CD4-positive, alpha-beta T cell treated with Interleukin-15 for 1 hour (primary cell): ENCODE measurements at places on chromosomes 4 and X.
A peak's percentile ranks its signal among the peaks of the same experiment; 100 is the strongest.

- DNase-seq: no peak
Measured at GRCh38 chrX:16772460-16772859, 13.8 kb upstream of the TXLNG start.

GRCh38 chr4:74499986-74500781 is 55.2 kb downstream of the AREG start:
- DNase-seq: no peak

GRCh38 chrX:118589227-118589626 is 93.6 kb downstream of the DOCK11 start:
- DNase-seq: no peak

- peak; percentile 51 for DNase-seq
Measured at GRCh38 chr4:40630335-40631021, 814 bp upstream of the RBM47 start.

DNA sequence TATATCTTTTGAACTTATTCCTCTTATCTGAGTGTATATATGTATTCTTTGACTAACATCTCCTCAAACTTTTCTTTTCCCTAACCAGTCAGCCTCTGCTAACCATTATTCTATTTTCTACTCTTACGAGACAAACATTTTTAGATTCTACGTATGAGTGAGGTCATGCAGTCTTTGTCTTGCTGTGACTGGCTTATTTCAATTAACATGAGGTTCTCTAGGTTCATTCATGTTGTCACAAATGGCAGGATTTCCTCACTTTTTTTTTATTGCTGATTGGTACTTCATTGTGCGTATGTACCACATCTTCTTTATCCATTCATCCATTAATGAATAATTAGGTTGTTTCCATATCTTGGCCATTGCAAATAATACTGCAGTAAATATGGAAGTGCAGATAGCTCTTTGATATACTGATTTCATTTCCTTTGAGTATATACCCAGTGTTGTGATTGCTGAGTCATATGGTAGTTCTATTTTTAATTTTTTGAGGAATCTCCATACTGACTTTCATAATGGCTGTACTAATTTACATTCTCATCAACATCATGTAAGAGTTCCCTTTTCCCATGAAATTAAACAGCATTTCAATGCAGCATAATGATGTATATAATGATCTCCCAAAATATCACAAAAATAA is 80.1 kb downstream of the HS3ST1 start:
- no peak for DNase-seq

DNA sequence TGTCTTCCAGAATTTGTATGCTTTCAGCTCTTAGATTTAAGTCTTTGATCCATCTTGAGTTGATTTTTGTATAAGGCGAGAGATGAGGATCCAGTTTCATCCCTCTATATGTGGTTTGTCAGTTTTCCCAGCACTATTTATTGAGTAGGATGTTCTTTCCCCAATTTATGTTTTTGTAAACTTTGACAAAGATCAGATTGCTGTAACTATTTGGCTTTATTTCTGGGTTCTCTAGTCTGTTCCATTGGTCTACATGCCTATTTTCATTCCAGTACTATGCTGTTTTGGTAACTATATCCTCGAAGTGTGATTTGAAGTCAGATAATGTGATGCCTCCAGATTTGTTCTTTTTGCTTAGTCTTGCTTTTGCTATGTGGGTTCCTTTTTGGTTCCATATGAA is 60.7 kb downstream of the IL15 start:
- DNase-seq: no peak

DNA sequence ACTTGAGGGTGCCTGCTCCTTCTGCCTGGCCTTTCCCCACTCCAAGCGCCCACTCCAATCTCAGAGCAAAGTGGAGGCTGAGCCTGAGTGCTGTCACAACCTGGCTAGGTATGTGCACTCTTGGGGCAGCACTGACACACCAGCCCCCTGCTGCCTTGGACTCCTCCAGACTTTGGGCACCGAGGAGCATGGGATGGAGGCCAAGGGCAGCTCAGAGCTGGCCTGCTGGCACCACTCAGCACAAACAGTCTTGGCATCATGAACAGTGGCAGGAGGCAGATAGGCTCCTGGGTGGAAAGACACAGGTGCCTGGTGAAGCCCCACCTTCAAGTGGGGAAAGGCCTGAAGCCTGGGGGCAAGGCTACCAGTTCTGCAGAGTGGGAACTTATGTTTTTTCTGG is 91.8 kb downstream of the KCNIP4 start:
- no peak for DNase-seq

DNA sequence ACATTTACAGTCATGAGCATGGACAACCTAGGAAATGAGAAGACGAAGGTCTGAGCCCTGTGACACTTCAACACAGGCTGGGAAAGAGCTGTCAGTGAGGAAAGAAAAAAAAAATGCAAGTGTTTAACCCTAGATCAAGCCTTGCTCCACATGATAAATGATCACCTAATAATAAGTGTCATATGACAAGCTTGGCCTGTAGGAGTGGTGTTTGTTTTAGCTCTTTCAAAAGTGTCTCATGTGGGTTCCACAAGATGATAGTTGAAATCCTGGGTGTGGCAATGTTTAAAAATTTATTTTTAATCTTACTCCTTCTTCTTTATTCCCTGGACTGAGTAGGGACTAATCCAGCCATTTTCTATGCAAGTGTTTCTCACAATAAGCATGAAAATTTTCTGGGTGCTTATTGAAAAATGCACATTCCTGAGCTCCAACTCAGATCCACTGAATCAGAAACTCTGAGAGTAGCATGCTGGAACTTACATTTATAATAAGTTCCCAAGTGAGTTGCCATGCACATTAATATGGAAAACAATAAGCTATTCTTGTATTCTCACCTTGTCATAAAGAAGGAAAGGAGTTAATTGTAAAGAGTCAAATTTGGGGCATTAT is 138.3 kb downstream of the AREG start:
- no peak for DNase-seq

DNA sequence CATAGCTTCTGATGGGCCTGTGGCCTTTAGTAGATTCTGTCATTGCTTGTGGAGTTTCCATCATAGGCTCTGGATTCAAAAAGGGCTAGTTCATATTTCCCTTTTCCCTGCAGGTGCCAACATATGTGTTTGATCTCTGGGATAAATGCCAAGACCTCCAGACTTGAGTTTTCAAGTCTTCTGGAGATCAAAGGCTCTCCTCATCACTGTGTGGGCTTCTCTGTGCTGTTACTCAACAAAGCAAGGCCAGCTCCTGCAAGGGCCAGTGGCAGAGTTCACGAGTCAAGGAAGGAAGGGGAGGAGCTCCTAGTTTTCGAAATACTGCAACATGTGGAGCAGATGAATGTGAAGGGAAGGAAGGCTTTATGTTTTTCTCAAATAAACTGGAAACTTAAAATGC is 62.7 kb upstream of the SCML1 start:
- DNase-seq: no peak

DNA sequence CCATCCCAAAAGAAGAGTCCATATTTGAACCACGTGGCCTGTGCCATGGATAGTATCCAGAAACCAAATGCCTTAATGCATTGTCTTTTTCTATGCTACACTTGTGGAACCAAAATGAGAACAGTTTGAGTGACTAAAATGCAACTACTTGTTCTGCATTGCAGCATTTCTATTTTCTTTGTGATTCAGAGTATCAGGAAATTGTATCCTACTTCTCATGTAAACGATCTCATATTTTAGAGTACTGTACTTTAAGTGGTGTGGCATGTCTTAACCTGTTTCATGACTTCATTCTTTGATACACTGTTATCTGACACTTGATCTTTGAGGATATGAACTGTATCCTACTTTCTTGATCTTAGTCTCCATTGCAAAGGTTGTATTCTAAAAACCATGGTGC is 167.2 kb upstream of the WDR1 start:
- no peak for DNase-seq

GRCh38 chrX:132426695-132427281 is 62.0 kb downstream of the MBNL3 start:
- DNase-seq: no peak

DNA sequence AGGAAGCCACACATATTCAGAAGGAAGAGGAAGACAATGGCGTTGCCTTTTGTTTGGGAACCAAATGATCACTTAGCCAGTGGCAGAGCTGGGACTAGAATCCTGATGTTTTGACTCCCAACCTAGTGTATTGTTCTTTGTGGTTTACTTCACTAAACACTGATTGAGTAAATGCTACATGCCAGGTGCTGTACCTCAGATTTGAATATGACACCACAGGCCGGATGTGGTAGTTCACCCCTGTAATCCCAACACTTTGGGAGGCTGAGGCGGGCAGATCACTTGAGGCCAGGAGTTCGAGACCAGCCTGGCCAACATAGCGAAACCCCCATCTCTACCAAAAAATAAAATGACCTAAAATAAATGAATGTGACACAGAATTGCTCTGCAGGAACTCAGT is 8.4 kb downstream of the NDUFA1 start:
- no peak for DNase-seq

DNA sequence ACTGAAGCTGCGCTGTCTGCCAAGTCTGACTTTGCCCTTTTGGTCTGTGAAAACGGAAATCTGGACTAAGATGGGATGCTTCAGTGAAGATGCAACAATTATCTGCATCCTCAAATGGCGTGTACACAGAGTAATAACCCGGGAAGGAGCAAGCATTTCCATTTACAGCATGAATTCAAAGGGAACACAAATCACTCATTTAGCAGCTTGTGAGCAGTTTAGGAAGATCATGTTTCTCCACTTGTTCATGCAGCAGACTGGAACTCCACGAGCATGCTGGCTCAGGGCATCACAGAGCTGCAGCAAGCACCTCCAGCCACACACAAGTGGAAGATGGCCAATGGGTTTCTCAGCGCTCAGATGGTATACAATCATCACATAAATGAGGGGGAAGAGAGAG is 175.5 kb downstream of the NLGN4X start:
- no peak for DNase-seq

- no peak for DNase-seq
Measured at GRCh38 chrX:121122332-121122731, 74.9 kb downstream of the GLUD2 start.

DNA sequence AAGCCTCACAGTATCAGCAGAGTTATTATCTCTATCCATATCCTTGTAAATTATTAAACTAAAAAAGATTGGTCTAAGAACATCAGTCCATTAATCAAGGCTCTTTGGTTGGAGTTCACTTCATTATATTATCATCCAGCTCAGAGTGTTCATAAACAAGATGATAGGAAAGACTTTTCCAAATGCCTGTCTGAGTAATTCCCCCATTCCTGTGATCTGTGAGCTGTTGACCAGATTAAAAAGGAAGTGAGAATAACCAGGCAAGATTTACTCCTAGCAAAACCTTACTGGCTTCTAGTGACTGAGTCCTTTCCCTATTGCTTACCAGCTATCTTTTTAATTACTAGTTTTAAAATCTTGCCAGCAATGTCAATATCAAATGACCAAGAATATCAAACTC is 14.9 kb downstream of the PKD2 start:
- DNase-seq: no peak

DNA sequence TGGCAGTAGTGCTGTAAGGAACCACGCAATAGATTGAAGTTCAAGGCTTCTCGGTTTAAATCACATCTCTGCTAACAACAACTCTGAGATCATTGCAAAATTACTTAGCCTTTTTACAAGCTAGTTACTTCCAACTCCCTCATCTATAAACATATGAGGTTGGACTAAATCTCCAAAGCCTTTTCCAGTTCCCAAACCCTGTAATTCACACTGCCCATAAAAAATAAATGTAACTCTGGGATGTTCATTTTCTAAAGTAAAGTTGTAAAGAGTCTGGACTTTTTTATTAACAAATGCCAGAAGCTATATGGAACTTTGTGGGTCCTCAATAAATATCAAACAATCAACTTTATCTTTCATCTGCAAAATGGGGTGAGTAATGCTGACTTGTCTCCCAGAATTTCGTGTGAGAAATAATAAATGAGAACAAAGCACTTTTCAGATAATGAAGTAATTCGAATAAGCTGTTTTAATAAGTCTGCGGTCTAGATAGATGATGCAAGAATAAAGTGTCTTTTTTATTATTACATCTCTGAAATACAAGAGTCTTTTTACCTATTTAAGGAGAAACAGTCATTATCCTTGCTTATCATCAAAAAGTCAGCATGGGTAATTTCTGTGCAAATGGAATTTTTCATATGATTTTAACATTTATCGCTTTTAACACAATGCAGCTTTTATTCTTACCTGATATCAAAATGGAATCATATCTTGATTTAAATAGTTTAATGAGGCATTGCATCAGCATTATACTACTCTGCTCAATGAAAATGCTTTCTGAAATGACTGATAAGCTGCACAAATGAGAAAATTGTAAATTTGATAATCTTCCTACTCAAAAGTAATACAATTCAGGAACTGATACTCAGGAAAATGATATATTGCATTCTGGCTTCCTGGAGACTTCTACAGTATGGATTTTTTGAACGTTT is 252.6 kb downstream of the BANK1 start:
- DNase-seq: no peak

GRCh38 chr4:185394568-185395237 is 1.0 kb downstream of the LRP2BP start:
- no peak for DNase-seq

- DNase-seq: no peak
Measured at GRCh38 chr4:2287594-2287915, 25.6 kb upstream of the MXD4 start.

- DNase-seq: no peak
Measured at GRCh38 chr4:179539641-179540040, 2097.4 kb upstream of the AGA start.

GRCh38 chr4:133498149-133498548 is 349.1 kb downstream of the PCDH10 start:
- no peak for DNase-seq

DNA sequence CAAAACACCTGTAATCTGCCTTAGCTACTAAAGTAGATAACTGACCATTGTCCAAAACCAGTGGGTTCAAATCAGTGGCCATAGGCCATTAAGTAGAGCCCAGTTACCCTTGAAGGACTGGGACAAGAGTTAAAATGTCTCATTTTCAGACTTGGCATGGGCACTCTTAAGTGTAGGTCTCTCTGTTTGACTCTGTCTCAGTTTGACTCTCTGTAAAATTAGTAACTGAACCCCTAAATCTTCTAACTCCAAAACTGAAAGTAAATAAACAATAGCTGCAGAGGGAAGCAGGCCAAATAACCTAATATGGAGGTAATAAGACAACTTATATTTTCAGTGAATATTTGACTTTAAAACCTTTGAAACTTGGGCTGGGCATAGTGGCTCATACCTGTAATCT is 89.1 kb downstream of the SLC16A2 start:
- DNase-seq: no peak
